ENCODE measurements at places on chromosomes 5 and 9. TPM values are rescaled to one million over a fixed set of nuclear protein-coding genes. Genes with fewer than 3 reads are reported as not detected.

Gene PCDH1
- 0.60 TPM for total RNA-seq

Gene SMIM33
- not detected for total RNA-seq

Gene STK32A
- 3.0 TPM for total RNA-seq

Gene GABRB2
- total RNA-seq: 0.30 TPM
